ENCODE measurements at places on chromosomes 3 and 15.

DNA sequence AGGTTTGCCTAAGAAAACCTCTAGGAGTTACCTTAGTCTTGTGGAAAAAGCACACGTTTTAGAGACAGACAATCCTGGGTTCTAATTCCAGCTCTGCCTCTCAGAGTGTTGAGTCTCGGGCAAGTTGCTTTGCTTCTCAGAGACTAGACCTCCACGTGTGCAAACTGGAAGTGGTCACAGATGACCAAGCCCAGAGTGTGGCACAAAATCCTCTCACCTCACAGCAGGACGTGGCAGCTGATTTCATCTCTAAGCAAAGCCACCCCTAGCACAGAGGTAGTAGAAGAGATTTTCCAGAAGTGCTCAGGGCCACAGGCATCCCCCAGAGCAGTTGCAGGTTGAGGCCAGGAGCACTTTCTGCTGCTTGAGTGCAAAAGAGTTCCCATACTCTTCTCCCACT lies 79.2 kb downstream of the CD47 start:
- DNase-seq: no peak

- no peak for DNase-seq
Observed at GRCh38 chr3:104648823-104649222, 717.9 kb upstream of the ALCAM start.

GRCh38 chr3:194272221-194272620 lies 78.9 kb downstream of the CPN2 start:
- DNase-seq: no peak

DNA sequence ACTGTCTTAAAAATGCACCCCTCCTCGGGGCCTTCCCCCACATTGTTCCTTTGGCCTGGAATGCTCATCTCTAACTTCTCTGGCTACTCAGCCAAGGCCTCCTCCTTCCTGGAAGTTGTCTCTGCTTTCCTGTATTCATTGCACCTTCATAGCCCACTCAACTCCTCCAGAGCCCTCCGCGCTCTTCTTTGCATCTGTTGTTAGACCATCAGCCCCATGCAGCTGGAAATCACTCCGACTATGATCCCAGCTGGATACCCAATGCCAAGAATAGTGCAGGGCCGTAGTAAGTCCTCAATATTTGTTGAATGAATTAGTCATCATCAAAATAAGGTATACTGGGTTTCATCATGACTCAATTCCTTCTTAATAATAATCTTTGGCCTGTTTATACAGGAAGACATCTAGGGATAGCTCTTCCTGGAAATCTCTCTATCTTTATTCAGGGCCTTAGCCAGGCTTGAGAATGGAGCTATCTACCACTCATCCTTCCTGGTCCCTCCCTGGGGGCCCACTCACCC lies 112.7 kb downstream of the SYNPR start:
- DNase-seq: no peak

DNA sequence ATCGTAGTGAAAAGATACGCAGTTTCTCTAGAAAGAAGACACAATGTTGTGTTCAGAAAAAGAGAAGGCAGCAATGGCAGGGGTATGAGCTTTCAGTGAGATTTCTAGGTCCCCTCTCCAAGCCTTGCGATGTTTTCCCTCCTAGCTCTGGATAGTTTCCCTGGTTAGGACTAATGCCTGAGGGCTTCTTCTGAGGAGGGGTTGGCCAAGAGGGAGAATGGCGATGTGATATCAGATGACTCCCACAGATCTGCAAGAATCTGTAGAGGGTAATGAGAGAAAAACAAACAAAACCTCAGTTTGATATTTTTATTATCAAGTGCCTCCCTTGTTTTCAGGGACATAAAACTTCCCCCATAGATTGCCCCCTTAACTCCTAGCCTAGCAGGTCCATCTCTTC lies 4.1 kb upstream of the CLDN1 start:
- DNase-seq: no peak

DNA sequence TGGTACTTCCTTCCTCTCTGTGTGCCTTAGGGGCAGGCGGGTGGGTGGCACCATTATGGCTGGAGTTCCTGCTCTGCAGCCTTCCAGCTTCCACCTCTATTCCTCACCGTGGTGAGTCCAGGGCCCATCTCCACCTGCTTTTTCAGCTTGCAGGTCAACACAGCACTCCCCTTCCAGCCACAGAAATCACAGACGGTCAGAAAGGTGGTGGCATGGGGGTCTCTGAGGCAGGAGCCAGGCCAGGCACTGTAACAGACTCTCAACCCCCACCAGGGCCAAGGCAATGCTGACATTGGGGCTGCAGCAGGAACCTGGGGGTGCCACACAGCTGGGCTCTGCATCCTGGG lies 16.6 kb downstream of the KLF15 start:
- DNase-seq: no peak

DNA sequence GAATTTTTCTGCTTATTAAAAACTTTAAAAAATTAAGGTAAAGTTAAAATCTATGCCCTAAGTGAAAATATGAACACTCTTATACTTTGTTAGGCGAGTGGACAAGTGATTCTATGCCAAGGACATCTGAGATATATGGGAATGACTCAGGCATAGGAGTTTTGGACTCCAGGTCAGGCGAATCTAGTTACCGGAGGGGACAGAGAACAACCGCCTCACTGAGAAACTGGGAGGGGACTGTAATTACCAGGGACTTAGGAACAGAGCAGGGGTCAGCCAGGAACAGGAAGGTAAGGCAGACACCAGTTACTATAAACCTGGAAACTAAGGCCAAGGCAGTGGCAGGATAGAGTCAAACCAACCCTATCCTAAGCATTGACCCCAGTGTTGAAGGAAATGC lies 16.8 kb upstream of the ATP1B3 start:
- DNase-seq: no peak

GRCh38 chr3:175913286-175913685 lies 1054.2 kb downstream of the NAALADL2 start:
- no peak for DNase-seq

GRCh38 chr3:87333393-87333892 lies 57.1 kb upstream of the POU1F1 start:
- DNase-seq: no peak

GRCh38 chr3:42746455-42747450 lies 26.3 kb downstream of the CCDC13 start:
- DNase-seq: no peak

- DNase-seq: no peak
Observed at GRCh38 chr3:153631102-153631501, 469.1 kb downstream of the RAP2B start.

DNA sequence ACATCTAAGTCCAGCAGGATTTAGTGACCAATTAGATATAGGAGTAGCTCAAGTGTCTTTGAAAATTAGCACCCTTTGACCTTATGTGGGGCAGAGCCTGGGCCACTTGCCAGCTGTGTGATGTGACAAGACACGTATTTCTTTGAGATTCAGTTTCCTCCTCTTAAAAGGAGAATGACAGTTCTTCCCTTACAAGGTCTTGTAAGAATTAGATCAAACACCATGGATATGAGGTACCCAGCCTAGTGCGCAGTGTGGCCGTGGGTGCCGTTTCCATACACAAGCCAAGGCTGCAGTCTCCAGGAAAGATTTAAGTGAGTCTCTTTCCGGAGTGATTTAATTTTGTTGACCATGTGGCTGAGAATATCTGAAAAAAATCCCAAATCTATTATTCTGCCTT lies 46.3 kb downstream of the ARHGAP31 start:
- DNase-seq: no peak

DNA sequence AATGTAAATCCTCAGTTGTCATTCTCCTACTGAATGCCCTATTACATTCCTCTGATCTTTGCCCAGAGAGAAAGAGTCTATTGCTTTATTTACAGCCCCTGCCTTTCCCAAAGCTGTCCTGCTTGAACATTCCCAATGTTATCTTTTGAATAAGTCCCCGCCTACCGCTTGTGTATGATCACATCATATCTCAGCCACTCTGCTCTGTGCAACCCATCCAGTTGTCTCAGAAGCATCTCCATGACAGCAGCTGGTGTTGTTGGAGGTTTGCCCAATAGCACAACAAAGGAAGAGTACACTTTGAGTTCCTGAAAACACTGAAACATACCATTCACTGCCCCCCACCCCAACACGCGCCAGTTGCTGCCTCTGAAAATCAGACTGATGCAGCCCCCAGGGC lies 22.0 kb upstream of the FAM3D start:
- DNase-seq: no peak

DNA sequence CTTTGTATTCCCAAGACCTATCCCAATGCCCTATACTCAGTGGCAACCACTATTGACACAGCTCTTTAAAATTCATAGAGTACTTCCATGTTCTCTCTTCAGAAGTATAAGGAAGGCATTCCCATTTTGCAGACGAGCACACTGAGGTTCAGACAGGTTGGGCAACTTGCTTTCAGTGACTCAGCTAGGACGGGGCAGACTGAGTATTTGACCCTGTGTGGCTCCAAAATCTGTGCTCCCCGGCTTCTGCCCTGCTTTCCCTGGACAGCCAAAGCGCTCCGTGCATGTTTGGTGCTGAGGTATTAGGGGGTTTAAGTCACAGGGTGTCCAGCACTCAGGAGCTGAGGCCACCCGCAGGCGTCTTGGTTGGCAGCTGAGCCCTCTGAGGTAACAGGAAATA lies 59.5 kb downstream of the CEMIP start:
- DNase-seq: no peak

DNA sequence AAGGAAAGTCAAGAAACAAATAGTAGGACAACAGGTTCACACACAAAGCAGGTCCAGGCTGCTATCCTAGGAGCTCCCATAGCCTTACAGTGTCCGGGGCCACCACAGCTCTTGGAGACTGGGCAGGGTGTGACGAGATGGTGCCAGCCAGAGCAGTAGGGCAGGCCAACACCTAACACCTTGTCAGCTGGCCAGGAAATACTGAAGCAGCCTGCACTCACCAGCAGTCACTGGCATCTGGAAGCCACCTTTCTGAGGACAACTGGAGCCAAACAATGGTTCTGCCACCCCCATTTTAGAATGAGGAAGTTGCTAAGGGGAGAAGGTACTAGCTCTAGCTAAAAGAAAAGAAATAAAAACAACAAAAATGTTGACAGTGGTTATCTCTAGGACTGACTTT lies 47.2 kb downstream of the CCDC12 start:
- DNase-seq: no peak

GRCh38 chr3:125025642-125026041 lies 30.2 kb downstream of the HEG1 start:
- no peak for DNase-seq

DNA sequence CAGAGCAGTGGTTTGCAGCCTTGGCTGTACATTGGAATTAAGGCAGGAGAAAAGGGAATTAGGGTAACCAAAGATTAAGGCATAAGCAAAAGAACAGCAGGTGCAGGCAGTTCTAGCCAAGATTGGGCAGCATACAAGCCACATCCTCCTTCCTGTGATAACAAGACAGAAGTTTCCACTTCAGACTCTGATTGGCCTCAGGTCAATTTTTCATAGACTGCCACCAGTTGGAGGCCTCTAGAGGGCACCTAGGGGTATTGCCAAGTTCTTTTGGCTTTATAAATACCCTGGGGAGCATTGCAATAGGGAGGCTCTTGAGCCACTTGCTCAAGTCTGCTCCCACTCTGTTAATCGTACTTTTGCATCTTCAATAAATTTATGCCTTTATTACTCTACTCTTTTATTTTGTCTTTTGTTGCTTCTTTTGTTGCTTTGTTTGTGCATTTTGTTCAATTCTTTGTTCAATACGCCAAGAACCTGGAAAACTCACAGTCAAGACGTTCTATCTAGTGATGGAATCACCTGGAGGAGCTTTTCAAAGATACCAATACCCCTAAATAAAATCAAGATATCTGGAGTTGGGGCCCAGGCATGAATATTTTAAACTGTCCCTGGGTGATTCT lies 32.2 kb upstream of the FMN1 start:
- DNase-seq: no peak

DNA sequence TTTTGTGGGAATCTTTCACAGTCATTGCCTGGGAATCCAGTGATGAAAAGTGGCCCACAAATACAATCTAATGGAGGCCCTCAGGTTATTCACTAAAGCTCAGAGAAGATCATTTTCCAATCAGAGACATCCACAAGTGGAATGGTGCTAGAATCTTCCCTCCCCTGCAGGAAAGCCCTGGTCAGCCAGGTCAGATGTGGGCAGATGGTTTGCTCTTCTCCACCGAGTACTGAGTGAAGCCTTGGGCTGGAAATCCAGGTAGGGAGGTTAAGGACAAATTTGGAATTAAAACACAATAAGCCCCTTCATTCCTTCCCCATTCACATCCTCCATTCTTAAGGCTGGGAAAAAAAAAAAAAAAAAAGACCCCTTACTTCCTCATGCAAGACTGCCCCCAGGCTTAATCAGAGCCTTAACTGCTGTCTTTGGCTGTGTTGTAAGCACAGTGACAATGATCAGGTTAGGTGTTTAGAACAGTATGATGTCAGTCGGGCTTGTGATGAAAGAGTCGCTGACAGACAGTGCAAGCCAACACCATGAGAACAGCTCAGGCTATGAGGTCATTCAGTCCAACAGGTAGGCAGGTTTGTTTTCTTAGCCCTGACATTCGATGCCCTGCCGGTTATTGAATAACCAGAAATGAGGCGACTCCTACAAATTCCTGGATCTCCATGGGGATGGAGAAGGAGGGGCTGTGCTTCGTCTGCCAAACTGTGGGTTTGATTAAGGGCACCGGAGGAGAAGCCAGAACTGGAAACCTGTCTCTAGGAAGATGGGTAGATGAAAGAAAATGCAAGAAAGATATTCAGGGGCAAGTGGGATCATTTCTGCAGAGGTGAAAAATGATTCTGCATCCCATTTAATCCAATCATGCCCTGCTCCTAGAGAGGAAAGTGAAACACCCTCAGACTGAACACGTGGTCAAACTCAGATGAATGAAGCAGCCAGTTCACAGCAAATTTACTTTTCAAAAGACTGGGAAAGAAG lies 23.5 kb upstream of the HES1 start:
- DNase-seq: no peak

- no peak for DNase-seq
Observed at GRCh38 chr3:16251316-16252085, 13.2 kb downstream of the DPH3 start.

DNA sequence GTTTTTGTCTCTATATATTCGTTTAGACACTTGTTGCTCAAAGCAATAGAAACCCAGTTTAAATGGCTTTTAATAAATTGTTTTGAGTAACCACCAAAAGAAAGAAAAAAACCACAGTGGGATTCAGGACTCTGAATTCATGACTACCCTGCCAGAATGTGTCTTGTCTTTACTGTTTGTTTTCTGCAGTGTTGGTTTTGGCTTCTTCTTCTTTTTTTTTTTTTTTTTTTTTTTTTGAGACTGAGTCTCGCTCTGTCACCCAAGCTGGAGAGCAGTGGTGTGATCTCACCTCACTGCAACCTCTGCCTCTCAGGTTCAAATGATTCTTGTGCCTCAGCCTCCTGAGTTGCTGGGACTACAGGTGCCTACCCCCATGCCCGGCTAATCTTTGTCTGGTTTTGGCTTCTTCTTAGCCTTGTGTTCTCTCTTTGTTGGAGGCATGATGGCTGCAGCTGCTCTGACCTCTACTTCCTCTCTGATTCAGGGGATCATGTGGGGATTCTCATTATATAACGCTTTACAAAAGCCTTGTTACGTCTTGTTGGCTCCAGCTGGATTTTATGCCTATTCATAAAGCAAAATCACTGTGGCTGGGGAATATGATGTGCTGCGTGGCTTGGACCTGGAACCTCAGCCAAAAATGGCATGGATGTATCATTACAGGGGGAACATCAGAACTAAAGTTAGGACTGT lies 54.0 kb downstream of the PLS1 start:
- DNase-seq: no peak
